ENCODE measurements at places on chromosomes 3 and 15.

- DNase-seq = peak; percentile 85
Observed at GRCh38 chr3:184248454-184249411, at the start of gene ALG3. Gene ALG3, minus strand, starts transcription at chr3:184248962. Its CDS starts 22 bp downstream, at chr3:184248940.

- no peak for DNase-seq
Observed at GRCh38 chr3:10285272-10286132, 7.2 kb downstream of the GHRL start.

GRCh38 chr15:73681856-73682599 lies 2.2 kb upstream of the CD276 start:
- no peak for DNase-seq

DNA sequence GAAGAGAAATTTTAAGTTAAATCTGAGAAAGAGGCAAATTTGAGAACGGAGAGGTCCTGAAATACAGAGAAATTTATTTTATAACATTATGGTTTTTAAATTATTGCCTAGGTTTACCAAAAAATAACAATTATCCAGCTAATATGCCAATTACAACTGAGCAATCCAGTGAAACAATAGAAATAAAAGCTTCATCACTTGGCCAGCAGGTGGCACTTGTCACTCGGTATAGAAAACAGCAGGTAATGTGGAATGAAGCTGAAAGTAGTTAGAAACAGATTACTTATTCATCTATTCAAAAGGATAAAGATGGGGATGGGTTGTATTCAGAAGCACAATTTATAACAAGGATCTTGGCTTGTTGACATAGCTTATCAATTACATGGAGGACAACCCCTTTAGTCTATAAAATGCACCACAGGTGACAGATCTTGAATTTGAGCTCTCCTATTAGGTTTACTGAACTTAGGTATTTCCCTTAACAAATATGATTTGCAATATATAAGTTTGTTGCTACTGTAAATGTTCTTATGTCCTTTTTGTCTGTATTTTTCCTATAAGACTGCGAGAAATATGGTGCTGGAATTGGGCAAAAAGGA lies 70.1 kb upstream of the GUCA1C start:
- DNase-seq = no peak

- no peak for DNase-seq
Observed at GRCh38 chr3:13770170-13771169, 109.4 kb downstream of the WNT7A start.

GRCh38 chr15:89654847-89655805 lies at the start of gene KIF7:
Gene KIF7, minus strand, starts transcription at chr15:89655467. Its CDS starts 2,537 bp downstream, at chr15:89652930.
- DNase-seq = no peak

GRCh38 chr15:40790718-40791117 lies 16.2 kb upstream of the ZFYVE19 start:
- no peak for DNase-seq

DNA sequence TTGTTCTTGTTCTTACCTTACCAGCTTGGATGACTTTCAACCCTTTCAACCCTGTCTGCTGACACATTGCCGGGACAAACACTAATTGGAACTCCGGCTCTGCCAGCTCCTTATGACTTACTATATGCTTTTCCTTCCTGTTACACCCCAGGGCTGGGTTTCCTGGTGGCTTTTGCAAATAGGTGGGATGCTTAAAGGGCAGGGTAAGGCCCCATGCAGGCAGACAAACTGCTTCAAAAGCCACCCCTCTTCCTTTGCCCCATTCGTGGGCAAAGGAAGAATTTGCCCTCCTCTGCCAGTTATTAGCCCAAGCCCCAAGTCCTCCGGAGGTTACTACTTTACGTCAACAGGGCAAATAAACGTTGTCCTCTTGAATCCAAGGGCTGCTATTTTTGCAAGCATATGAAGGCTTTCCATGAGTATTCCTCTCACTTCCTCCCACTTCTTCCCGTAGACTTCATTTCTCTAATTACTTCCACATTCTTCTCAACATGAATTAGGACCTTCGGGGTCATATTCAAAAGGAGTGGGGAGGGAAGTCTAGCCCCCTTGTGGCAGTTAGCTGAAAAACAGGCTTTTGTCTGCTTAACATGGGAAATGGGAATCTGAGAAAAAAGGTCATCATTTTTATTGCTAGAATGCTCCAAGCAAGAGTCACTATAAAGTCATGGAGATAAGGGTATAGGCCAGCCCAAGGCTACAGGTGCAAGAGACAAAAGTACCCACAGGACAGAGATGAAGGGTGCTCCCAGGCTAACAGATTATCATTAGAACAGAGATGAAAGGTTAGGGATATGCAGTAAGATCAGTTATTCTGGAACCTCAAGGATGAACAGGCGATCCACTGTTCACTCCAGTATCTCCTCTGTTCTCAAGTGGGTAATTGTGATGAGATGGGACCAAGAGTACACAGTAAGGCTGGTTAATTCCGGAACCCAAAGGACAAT lies 56.3 kb upstream of the FSTL1 start:
- no peak for DNase-seq

- DNase-seq = no peak
Observed at GRCh38 chr15:39495871-39496840, 84.7 kb upstream of the THBS1 start.

DNA sequence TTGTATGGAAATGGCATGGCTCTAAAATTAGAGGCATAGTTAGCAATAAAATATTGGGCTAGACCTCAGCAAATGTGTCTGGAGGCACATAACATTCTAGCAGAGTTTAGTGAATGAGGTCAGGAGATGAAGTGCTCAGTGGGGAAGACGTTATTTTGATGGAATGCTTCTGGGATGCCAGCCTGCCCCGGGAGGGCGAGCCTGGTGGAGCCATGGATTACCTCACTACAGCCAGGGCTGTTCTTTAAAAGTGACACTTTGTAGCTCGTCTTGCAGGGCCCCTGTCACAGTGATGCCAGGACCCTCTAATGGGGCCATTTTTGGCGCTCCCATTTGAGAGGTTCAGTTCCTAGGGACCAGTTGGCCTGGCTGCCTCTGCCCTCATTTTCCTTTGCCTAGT lies 48.5 kb downstream of the PXYLP1 start:
- no peak for DNase-seq

DNA sequence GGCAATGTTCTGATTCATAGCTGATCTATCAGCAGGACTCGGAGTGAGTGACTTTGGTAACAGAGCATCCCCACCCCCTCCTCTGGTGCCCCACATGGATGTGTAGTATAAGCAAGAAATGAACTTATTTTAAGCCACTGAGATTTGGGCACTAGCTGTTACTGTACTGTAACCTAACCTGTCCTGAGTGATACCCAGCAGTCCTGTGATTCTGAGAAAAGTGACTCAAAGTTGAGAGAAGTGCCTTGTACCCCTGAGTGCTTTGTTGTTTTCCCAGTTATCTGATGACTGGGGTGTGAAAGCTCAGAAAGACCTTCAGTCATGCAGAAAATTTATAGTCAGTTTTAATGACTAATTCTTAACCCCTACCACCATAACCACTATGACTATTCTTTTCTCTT lies 439.9 kb upstream of the RBMS3 start:
- DNase-seq = no peak

DNA sequence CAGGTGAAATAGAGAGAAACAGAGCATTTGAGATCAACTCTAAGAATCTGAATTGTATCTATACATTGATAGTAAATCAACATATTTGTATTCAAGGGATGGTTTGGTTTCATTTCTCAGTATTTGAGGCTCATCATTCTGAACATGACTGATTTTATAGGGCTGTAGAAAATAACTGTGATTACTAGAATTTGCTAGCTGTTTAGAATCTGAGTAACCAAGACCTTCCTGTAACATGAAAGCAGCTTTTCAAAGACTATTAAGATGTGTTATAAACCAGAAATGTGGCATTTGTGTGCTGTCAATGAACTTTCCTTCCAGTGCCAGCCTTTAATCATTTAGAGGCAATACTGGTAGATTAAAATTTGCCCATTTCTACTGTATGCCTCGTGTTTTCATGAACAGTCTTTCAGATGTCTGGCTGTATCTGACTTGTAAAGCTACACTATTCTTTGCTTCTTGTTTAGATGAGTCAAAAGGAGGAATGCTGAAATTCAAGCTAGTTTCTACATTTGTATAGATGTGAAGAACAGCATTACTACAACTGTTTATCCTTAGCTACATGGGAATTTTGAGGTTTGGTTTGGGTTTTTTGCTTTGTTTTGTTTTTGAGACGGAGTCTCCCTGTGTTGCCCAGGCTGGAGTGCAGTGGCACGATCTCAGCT lies 137.3 kb upstream of the BHLHE40 start:
- no peak for DNase-seq

DNA sequence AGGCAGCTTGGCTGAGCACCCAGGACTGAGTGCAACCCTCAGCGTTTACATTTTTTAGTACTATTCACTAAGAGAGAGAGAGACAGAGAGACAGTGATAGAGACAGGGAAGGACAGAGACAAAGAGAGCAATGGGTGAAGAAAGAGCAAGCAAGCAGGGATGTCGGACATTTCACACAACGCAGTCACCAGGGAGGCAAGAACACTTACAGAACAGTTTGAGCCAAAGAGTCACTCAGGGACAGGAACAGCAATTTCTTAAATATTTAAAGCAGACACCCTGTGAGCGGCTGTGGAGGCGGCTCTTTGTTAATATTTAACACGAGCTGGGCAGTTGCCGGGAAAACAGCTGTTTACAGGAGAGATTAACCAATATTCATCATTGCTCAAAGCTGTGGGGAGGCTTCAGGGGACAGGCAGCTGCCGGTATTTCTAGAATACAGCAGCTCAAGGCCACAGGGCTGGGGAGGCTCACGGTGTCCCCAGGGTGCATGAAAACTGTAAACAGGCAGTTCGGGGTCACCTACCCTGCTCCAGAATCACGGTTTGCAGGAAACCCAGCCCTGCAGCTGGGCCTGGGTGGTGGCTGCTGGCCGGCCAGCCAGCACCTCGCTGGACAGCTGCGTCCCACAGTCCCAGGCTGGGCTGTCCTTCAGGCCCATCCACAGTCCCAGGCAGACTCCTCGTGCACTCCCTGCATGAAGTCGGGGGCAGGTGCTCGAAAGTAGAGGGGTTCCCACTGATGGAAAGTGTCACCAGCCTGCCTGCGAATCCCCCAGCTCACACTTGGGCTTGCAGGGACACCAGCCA lies 38.8 kb upstream of the PCSK6 start:
- DNase-seq = no peak

DNA sequence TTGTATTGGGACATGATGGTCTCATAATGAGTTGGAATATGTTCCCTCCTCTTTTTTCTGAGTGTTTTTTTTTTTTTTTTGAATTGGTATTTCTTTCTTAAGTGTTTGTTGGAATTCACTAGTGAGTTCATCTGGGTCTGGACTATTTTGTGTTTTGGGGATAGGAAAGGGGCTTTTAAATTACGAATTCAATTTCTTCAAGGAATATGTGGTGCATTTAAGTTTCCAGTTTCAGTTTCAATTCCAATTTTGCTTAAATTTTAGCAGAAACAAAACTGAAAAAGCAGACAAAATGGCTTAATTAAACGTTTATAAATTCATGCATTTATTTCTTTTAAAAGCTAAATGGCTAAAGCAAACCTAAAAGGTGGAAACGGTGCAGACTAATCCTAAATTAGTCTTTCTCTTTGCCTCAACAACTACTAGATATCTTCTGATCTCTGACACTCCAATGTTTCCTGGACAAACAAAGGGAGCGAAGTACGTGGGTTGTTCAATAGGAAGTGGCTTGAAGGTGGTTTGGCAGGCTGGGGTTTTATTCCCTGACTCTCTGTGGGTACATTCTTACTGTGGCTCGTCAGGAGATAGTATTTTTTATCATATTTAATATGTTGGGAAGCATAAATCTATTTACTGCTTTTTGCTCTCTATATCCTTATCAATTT lies 50.0 kb upstream of the CORO2B start:
- DNase-seq = no peak

- DNase-seq = no peak
Observed at GRCh38 chr15:72136170-72137051, 18.2 kb downstream of the SENP8 start.

DNA sequence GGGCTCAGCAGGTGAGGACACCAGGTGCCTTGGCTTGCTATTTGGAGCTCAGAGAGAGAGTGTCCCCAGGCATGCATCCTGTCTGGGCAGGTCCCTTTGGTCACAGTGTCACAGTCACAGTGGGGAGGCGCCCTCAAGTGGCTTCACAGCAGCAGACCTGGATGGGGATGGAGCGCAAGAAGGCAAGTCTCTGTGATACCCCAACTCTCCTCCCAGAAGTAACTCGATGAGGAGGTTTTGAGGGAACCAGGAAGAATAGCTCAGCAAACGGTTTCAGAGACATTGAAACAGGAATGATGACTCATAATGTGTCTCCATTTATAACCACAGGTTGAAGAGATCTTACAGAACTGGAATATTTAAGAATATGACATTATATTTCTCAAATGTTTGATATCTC lies 66.5 kb upstream of the SH3GL3 start:
- DNase-seq = no peak

- no peak for DNase-seq
Observed at GRCh38 chr3:45123030-45123429, 23.1 kb downstream of the CDCP1 start.

DNA sequence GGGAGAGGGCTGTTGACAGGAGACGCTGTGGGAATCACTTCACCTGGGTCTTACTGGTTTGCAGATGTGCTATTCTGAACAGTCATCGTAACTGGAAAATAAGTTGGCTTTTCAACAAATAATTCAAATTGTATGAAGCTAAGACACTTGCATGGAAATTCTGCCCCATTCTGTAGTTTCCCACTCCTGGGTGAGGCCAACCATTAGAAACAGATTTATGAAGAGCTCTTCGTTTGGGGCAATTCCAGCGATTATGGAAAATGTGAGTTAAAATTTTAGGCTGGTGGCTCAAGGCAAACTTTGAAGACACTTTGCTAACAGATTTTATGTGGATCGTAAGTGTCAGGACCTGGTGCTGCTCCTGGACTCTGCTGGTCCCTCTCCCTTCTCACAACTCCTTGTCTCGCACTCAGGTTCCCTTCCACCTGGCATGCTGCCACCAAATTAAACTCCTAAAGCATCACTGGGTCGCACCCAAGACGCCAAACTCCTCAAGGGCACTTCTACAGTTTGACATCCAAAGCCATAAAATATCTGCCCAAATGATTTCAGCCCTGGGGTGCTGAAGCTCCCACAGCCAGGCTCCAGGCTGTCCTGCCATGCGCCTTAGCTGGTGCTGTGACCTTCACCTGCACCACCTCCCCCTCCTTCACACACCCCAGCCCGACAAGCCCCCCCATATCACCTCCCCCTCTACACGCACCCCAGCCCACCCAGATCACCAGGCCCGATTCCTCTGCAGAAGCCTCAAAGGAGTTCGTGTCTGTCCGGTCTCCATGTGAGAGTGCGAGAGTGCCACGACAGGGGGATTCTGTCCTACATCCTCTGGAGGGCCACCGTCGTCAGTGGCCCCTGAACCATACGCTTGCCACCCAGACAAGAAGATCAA lies 138.4 kb downstream of the NSMCE3 start:
- DNase-seq = no peak
